Stimulated activated naive B cell treated with anti-CD40 and anti-IgM and Interleukin-4, amounts not matched to agents 10 μg/mL and 1 μg/mL and 100 μg/mL, for 72 hours (primary cell): ENCODE measurements at places on chromosomes 2 and 18.

DNA sequence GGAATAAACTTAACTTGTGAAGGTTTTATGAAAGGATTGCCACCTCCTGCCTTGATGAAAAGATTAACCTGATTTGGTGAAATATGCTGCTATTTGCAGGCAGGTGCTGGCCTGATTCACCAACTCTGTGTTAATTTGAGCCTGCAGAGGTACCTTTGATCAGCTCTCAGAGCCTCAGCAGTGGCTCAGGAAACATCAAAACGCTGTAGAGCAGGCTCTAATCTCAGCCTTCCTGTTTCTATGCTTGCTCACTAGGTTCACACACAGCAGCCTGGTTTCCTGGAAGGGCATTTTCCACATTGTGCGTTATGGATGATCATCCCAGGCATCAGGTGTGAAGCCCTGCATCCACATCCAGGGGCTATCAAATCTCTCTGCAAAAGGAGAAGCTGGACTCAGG, 16.9 kb downstream of the TGIF1 start:
- no peaks in the 10 kb centered on the region for H3K27me3 ChIP-seq
- peaks cover 5% of the 10 kb centered on the region for H3K36me3 ChIP-seq
- H3K4me3 ChIP-seq: no peak overlapping the region
- no peak for DNase-seq

- no peaks in the 10 kb centered on the region for H3K27me3 ChIP-seq
- no peak overlapping the region for H3K27ac ChIP-seq
- no peak overlapping the region for H3K4me3 ChIP-seq
Measured at GRCh38 chr2:191032588-191033429, 18.8 kb upstream of the STAT1 start.

- H3K27ac ChIP-seq: peak overlapping the region; percentile 82
- H3K4me1 ChIP-seq: peaks cover 39% of the 10 kb centered on the region
- no peak for DNase-seq
- peak overlapping the region; percentile 92 for H3K4me3 ChIP-seq
- H3K36me3 ChIP-seq: peaks cover 52% of the 10 kb centered on the region
- no peaks in the 10 kb centered on the region for H3K27me3 ChIP-seq
Measured at GRCh38 chr2:25250331-25251070, 82.1 kb upstream of the POMC start.

- H3K36me3 ChIP-seq: no peaks in the 10 kb centered on the region
- no peak for DNase-seq
- no peaks in the 10 kb centered on the region for H3K27me3 ChIP-seq
- H3K4me3 ChIP-seq: no peak overlapping the region
Measured at GRCh38 chr2:156864325-156864724, 393.2 kb upstream of the GALNT5 start.

- no peaks in the 10 kb centered on the region for H3K27me3 ChIP-seq
- no peaks in the 10 kb centered on the region for H3K4me1 ChIP-seq
- H3K4me3 ChIP-seq: no peak overlapping the region
- H3K36me3 ChIP-seq: no peaks in the 10 kb centered on the region
- H3K27ac ChIP-seq: no peak overlapping the region
Measured at GRCh38 chr18:40875101-40875615, 1079.9 kb upstream of the PIK3C3 start.

DNA sequence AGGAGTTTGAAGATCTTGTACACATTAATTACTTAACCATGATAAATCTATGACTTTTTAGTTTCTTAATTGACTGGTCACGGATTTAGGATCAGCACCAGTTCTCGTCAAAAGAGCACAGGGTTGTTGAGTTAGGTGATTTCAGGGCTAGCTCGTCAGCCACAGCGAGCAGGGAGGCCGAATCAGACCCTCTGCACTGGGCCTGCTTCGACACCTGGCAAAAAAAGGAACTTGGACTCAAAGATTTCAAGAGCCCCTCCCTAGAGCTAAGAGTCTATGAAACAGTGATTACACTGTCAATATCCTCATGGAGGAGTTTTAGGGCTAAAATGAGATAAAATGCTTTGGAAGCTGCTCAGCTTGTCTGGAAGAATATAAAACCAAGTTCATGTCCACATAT, 4.6 kb upstream of the SERTAD2 start:
- H3K4me3 ChIP-seq: peak overlapping the region; percentile 57
- DNase-seq: peak; percentile 52
- H3K27me3 ChIP-seq: no peaks in the 10 kb centered on the region
- peak overlapping the region; percentile 88 for H3K27ac ChIP-seq
- H3K4me1 ChIP-seq: peaks cover 42% of the 10 kb centered on the region
- H3K36me3 ChIP-seq: peaks cover 7% of the 10 kb centered on the region

DNA sequence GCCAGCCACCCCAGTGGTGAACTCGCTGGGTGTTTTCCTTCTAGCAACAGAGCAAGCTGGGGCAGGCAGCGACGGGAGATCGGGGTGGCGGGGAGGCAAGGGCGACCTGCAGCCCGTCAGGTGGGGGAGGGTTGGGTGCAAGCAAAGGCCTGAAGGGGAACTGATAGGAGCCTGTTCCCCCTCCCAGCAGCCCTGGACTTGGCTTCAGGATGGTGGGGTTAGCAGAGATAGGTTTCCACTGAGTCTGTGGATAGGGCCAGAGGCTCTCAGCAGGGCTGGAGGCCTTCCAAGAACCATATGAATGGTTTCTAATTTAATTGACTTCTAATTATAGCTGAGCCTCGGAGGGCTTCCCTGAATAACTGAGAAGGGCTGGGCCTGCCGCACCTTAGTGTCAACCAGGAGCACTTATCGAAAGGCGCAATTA, 55.3 kb downstream of the EDAR start:
- no peak for DNase-seq
- no peak overlapping the region for H3K4me3 ChIP-seq
- H3K27me3 ChIP-seq: no peaks in the 10 kb centered on the region
- no peaks in the 10 kb centered on the region for H3K36me3 ChIP-seq
- peaks cover 15% of the 10 kb centered on the region for H3K4me1 ChIP-seq

DNA sequence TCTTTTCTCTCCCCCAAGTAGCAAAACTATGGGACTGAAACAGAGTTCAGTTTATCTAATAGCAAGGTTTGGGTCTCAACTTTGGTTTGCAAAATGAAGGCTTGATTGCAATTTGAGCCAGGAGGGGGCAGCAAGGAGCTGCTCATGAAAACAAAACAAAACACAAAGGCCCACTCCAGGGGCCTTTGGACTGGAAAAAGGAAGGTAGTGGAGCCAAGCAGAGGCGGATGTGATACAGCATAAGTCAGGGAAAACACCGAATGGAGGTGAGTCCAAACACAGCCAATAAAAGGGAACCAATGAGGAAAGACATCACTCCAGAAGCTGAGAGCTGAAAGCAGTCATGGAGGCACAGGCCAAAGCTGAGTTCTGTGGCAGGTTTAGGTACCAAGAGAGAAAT, 799.7 kb upstream of the ACVR2A start:
- no peaks in the 10 kb centered on the region for H3K4me1 ChIP-seq
- DNase-seq: peak; percentile 3
- H3K27me3 ChIP-seq: no peaks in the 10 kb centered on the region
- H3K4me3 ChIP-seq: no peak overlapping the region
- H3K36me3 ChIP-seq: no peaks in the 10 kb centered on the region
